ENCODE measurements at places on chromosomes 1 and 21.
A peak's percentile ranks its signal among the peaks of the same experiment; 100 is the strongest.

- DNase-seq, result no peak
Measured at GRCh38 chr1:186689907-186690306, 9.7 kb upstream of the PTGS2 start.

DNA sequence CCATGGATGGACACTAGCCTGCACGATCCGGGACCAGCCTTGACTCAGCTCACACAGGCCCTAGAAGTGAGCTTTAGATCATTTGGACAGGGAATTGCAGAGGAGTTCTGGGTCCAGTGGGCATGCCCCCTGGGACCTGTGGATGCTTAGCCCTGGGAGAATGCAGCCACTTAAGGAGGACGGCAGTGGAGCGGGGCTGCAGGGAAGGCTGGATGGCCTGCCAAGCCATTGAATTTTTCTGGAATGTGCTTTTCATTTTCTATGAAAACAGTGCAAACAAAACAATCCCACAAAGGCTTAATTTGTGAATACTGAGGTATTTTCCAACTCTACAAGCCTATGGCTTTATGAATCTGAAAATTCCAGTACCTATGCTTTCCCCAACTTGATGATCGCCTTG, 80.4 kb upstream of the GCLM start:
- DNase-seq, result peak; percentile 61

GRCh38 chr1:29524285-29525065, 288.2 kb downstream of the PTPRU start:
- DNase-seq, result no peak

DNA sequence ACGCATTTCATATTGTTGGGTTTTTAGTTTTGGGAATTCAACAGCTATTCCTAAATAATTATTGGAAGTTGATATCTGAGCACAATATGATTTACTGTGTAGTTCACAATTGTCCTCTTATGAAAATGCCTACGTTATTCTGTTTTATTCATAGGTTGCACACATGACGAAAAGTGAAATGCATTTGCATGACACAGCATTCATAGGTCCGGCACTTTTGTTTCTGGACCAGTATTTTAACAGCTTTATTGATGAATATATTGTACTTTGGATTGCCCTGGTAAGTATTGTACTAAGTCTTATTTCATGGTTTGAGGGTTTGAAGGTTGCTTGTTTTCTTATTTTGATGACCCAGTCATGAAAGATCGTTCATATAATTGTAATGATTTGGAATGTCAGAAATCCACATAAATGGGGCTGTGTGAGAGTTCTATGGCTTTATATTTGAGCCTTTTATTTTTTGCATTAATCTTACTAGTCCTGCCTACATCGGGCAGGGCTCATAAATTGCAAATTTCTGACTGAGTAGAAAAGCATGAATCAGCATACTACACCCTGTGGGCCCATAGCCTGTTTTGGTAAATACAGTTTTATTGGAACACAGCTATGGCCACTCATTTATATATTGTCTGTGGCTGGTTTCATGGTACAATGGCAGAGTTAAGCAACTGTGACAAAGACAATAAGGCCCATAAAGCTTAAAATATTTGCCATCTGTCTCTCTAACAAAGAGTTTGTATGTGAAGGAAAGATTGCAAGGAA, 17.0 kb downstream of the DENND2D start:
- DNase-seq, result no peak

DNA sequence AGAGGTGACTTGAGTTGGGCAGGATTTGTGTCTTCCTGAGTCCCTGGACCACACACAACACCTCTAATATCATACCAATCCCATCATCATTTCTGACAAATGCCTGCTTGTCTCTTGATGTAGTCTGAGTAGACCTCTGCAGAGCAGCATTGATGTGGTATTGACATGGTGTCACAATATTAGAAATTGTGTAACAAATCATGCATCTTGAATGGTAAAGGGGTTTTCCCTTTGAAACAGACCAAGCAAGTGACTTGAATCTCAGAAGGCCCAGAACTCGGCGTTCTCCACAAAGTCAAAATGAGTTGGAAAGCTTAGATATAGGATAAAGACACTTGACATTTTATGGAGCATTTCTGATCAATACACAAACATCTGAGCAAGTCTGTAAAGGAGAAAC, 72.7 kb upstream of the KIRREL1 start:
- no peak for DNase-seq

DNA sequence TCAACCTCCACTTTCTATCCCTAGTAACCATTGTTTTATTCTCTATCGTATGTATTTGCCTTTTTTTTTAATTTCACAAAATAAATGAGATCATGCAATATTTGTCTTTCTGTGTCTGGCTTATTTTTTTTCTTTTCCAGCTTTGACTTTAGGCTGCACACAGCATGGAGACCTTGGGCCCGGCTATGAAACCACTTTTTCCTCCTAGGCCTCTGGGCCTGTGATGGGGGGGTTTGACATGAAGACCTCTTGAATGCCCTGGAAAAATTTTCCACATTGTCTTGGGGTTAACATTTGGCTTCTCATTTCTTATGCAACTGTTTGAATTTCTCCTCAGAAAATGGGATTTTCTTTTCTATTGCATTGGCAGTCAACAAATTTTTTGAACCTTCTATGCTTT, 100.2 kb upstream of the BTG3 start:
- no peak for DNase-seq
